ENCODE measurements at places on chromosomes 12 and 14.

DNA sequence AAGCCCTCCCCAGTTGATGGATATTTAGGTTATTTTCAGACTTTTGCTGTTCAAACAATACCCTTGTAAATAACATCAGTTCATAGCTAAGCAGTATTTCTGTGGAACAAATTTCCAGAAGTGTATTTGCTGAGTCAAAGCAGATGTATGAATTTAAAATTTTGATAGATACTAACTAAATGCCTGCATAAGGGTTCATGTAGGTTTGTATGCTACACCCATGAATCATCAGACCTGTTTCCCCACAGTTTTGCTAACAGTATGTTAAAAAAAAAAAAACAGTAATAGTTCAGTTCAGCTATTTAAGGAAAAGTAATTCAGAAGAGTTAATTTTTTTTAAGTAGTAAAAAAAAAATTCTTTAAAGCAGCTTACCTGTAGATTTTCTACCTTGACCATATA lies 236.1 kb upstream of the DIO2 start:
- no peak for DNase-seq

- DNase-seq: peak; percentile 72
These were observed 15.0 kb downstream of the DEPDC4 start for GRCh38 chr12:100251917-100252316.

- DNase-seq: no peak
These were observed 9.9 kb downstream of the CPNE8 start for GRCh38 chr12:38895446-38895845.

GRCh38 chr12:118274066-118274465 lies 98.6 kb downstream of the TAOK3 start:
- DNase-seq: no peak

- no peak for DNase-seq
These were observed 36.6 kb downstream of the EID3 start for GRCh38 chr12:104340177-104340576.

DNA sequence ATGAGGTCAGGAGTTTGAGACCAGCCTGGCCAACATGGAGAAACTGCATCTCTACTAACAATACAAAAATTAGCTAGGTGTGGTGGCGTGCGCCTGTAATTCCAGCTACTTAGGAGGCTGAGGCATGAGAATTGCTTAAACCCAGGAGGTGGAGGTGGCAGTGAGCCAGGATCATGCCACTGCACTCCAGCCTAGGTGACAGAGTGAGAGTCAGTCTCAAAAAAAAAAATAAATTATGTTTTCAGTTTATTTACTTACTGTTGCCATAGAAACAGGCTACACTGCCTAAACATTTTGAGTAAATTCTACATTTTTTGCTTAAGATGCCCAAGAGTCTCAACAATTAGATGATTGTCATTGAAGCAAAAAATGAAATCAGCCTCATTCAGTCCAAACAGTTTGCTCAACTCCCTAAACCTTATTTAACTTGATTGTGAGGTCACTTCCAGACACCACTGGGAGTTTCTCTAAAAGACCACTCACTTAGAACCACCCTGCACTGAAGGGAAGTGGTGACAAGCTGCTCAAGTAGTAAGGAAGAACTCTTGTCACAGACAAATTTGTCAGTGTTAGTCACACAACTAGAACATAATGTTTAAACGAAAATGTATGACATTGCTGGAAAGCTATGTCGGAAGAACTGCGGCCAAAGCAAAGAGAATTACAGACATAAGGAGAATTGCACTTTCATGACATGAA lies 9.8 kb upstream of the GNPNAT1 start:
- DNase-seq: no peak

DNA sequence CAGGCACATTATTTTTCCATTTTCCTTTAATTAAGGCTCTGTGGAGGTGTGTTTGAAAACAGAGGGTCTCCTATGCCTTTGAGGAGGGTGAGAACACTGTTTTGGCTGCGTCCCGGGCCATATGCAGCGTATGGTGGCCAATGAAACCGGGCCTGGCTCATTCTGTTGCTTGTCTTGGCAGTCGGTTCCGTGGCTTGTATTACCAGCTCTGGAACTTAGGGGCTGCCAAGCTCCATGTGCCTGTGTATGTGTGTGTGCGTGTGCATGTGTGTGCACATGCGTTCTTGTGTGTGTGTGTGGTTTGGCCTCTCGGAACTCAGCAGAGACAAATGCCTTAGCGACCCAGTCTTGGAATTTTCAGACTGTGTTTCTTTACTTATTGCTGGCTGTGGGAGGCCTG lies 2.7 kb downstream of the JDP2 start:
- no peak for DNase-seq

DNA sequence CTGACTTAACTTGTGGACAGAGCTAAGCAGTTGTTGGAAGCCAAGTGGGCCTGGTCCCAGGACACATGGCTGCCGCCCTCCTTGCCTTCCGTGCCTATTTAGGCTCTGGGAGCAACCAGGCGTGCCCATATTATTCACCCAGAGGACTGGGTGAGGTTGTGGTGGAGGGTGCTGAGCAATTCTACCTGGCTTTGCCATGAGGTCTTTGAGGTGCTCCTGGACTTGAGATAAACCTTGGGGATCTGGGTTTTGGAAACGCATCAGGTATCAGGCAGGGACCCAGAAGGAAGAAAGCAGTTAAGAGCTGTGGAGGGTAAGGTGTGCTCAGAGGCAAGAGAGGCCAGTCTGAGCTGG lies 60.1 kb downstream of the EMP1 start:
- no peak for DNase-seq

DNA sequence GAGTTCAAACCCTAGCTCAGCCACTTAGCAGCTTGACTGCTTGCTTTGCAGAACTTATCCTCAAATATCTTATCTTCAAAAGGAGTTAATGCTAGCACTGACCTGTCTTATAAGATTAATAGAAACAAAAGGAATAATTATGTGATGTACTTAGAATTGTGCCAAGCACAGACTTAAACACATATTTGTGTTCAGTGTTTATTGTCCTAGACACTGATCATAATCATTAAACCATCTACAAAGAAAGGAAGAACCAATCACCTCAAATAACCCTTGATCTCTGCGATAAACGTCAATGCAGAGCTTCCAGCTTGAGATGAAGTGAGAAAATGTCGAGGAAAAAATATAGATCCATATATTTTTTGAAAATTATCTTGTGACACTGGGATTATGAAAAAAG lies 73.1 kb downstream of the ATXN7L3B start:
- no peak for DNase-seq

- no peak for DNase-seq
These were observed 285.3 kb downstream of the DPF3 start for GRCh38 chr14:72608391-72609204.

DNA sequence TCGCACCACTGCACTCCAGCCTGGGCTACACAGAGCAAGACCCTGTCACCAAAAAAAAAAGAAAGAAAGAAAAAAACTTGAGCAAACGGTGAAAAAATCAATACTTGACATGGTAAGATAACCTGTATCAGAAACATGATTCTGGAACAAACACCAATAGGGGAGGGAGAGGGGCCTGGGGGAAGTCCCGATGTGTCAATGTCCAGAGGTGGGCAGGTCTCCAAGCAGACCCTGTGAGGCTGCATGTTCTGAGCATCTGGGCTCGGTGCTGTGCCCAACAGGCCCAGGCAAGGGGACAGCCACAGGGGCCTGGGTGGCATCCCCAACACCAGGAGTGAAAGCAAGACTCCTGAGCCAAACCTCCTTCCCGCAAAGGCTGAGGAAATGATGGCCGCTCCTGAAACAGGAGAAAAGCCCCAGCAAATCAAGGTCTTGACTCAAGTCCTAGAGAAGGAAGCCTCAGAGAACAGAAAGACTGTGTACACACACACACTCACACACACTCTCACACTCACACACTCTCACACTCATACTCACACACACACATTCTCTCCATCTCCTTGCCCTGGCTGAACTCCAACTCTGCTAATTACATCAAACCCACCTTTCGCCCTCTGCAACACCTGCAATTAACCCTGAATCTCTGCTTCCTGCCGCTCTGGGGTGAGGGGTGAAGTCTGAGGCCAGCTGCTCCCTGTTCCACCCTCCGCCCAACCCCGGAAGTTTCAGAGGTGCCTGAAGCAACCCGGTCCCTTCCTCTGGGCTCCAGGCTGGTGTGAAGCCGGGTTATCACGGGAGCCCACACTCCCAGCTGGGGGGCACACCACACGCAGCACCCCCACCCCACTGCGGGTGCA lies 20.4 kb downstream of the CCDC88C start:
- DNase-seq: no peak

DNA sequence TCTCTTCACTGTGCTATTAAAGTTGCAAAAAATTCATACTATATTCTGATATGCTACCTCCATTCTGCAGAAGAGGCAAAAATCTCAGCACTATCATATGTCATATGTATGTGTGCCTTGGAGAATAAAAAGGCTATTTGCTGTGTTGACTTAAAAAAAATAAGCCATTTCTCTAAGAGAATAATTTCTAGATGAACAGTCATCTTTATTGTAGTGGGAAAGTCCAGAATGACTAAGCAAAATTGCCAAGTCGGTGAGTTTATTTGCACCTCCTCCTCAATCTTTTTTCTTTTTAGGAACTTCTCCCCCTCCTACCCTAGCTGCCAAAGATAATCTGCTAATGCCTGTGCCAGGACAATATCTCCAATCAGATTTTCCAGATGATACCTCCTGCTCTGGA lies 353.8 kb upstream of the FAR2 start:
- DNase-seq: no peak

- no peak for DNase-seq
These were observed 115.7 kb downstream of the PLXNC1 start for GRCh38 chr12:94263905-94264561.

GRCh38 chr12:113325916-113326315 lies 9.0 kb downstream of the SLC8B1 start:
- DNase-seq: no peak

GRCh38 chr14:86153480-86153879 lies 623.5 kb downstream of the FLRT2 start:
- DNase-seq: no peak

DNA sequence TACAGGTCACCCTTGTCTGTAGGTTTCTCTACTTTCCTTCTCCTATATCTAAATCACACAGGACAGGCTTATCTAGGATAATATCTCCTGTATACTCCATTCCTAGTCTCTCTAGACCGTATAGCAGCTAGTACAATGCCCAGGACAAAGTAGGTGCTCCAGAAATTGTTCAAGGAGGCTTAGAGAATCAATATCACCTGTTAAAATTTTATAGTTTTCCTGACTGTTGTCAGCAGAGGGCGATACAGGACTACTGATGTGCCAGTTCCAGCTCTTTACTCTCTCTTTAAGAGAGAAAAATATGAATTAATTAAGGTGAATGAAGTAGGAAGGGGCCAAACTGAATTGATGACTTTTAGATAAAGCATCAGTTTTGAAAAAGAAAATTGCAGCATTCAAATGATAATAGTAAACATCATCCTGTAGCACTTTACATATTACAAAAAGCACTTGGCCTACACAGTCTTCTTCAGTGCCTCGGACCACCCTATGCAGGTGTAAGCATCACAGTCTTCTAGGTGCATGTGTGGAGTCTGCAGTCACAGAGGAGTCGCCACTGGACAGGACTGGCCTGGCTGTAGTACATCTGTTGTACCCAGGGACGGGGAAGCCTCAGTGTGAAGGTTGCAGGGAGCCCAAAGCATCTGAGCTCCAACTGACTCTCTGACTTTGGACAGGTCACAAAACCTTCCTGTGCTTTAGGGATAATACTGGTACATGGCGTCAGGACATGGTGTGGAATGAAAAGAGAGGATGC lies 61.9 kb upstream of the MAX start:
- peak; percentile 50 for DNase-seq

DNA sequence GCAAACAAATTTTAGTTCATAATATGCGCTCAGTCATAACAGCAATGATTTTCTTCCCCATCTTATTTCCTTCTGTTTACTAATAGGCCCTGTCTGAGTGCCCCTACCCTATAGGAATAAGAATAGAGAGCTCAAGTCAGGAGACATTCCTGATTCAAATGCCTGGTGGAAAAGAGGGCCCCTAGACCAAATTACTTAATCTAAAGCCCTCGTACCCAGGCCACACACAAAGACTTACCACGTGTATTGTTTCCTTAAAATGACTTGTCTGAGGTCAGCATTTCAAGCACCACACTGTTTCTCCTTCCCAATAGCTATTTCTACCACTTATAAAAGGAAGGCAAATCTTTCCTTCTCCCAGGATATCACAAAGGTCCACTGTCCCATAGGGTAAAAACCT lies 314.9 kb upstream of the TMTC1 start:
- DNase-seq: no peak

DNA sequence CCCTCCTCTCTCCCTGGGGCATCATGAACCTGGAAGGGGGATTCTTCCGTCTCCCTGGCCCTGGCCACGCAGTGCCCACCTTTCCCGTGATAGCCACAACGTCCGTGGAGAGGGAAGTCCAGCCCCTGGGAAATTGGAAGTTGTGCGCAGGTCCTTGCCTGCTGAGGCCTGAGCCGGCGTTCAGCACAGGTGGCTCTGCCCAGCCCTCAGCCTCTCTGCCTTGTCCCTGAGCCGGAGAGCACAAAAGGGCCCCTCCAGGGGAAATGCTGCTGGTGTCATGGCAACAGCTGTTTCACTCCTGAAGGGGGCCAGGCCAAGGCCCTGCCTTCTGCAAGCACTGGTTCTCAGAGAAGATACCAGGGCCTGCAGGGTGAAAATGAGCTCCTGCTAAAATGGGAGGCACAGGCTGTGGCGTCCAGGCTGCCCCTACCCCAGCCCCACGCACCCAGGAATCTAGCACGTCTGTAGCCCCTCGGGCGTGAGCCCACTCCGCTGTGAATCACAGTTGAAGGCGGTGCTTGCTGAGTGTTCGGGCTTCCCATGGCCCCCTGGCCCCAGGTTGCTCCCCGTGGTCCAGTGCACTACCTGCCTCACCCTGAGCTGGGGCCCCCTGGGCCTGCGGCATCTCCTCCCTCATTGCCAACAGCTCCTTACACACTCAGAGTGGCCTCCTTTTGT lies 149.4 kb downstream of the ADGRD1 start:
- no peak for DNase-seq

- DNase-seq: no peak
These were observed 700.1 kb downstream of the MED13L start for GRCh38 chr12:115577401-115577800.

DNA sequence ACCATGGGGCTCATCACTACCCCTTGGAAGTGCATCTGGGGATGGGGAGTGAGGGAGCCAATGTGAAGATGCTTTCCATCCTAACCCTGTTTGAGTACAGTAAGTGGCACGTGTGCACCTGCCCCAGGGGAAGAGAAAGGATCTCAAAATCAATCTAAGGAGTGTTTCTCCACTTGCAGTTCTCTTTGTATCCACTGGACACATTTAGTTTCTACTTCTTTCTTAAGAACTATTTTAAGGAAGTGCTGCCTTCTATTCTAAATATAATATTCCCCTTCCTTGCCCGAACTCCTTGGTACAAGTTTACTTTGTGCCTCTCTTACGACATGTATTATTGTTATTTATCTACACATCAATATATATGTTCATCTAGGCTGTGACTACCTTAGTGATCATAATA lies 73.8 kb downstream of the TTC6 start:
- DNase-seq: no peak

Data from NCI-H1092 (cell line).